ENCODE measurements at places on chromosomes 3 and 15.

DNA sequence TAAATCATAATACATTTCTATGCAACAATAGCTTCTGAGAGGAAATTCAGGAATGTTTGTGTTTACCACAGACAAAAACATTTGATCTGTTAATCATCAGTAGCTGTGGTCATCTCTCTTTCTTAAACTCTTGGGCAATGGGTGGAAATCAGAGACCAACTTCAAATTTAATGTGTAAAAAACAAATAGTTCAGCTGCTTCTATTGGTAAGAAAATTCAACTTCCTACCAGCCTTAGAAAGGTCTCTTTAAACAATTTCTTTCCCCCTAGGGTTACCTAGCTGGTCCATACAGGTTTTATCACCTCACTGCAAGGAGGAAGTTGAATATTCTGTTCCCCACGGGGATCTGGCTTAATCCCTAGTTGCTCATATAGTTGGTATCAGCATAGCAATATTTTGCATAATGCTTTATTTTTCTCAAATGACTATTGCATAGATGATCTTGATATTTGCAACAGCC is 20.3 kb upstream of the PPP4R2 start:
- DNase-seq: no peak

DNA sequence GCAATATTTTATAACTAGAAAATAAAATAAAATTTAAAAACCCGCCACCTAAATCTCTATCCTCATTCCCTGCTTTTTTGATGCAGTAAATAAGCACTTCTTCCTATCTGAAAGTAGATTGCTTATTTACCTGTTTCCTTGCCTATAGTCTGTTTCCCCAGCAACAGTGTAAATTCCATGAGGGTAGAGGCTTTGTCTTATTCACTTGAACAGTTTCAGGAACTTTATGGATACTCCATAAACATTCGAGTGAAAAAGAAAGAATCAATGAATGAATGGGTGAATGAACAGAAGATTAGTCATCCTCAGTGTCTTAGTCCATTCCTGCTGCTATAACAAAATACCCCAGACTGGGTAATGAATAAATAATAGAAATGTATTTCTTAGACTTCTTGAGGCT is 41.7 kb downstream of the SHC4 start:
- DNase-seq: no peak

DNA sequence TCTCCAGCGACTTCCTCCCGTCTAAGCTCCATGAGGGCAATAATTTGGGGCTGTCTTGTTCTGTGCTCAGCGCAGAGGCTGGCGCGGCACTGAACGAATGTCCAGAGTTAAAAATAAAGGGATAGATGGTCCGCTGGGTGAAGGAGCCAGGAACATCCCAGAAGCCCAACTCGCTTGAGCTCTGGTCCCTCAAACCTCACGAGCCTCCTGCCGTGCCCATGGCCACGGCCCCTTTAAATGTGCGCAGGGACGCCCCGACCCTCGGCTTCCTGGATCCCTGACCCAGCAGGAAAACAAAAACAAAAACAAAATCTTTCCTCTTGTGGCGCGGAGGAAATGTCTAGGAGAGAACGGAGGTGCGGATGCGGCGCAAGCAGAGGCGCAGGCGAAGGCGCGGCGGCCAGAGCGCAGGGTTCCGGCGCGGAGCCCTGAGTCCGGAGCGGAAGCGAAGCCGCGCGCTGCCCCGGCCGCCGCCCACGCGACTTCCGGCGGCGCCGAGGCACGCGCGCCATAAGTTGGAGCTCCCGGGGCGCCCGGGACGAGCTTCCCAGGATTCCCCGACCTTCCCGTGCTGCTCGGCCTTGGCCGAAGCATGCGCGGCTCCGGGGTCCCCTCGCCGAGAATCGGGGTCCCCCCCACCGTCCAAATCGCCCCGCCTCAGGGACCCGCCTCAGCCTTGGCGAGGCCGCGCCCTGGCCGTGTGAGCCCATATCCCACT is 52.9 kb upstream of the WNT7A start:
- no peak for DNase-seq

- no peak for DNase-seq
These were observed 118.1 kb upstream of the LSAMP start for GRCh38 chr3:116563351-116563750.

- no peak for DNase-seq
These were observed 60.3 kb upstream of the SLCO2A1 start for GRCh38 chr3:134090031-134090430.

DNA sequence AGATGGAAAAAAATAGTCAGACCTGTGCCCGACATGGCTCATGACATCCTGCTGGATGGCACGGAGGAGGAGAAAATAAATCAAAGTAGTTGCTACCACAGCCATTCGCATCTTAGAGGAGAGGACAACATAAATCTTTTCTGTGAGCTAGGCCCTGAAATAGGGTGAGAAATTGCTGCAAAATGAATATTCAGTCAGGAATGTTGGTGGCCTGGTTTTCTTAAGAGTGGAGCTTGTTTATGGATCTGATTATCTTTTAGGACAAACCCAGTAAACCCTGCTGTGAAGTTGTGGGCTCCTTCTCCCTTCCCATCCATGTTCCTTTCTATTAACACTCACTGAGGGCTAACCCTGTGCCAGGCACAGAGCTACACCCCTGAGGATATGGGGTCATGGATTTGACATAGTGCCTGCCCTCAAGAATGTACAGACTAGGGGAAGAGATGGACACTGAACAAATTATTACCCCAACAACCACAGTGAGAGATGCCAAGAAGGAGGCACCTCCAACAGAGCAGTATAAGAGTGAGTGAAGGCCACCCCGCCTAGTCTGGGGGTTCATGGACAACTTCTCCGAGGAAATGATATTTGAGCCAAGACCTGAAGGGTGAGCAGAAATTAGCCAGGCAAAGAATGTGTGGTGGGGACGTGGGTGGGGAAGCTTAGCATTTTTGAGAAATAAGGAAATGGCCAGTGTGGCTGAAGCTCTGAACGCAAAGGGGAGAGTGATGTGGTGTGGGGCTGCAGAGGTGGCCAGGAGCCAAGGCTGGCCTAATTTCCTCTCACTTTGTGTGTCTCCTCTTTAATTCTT is 68.9 kb upstream of the ARL8B start:
- DNase-seq: no peak

DNA sequence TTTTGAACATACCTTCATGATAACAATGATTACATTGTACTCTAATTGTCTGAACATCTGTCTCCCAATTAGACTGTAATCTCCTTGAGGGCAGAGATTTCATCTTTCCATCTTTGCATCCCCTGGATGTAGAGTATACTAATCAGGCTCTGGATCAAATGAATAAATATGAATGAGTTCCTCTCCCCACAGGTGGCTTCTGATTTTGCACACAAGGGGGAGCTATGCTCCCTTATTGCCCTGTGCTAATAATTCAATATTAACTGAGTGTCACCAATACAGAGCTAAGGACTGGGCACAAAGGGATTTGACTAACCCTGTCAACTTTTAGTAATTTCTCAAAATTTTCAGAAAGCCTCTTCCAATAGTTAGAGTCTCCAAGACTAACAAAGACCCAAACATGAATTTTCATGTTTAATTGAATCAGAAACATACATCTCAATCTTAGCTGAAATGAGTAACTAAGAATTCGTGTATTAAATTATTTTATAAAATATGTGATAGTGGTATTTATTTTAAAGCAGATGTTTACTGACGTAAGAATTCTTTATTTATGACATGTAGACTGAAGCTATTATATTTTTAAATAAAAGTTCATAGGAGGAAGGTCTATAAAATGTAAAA is 3.0 kb downstream of the DUOXA1 start:
- no peak for DNase-seq

DNA sequence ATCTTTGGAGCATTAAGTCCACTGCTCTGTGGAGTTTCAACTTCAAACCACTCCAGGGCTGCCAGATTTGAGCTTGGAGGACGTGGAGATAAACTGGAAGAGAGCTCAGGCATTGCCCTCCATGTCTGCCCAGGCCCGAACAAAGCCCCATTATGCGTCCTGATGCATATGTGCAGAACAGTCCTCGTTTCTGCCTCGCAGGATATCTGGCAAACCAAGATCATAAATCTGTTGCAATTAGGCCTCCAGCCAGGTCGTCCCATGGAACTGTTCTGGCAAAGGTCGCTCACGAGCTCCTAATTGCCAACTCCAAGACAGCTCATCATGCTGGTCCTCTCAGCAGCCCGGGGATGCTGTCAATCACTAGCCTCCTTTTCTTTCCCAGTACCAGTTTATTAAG is 91.2 kb downstream of the SEMA5B start:
- no peak for DNase-seq

- DNase-seq: no peak
These were observed 75.5 kb upstream of the XCR1 start for GRCh38 chr3:46102780-46103130.

DNA sequence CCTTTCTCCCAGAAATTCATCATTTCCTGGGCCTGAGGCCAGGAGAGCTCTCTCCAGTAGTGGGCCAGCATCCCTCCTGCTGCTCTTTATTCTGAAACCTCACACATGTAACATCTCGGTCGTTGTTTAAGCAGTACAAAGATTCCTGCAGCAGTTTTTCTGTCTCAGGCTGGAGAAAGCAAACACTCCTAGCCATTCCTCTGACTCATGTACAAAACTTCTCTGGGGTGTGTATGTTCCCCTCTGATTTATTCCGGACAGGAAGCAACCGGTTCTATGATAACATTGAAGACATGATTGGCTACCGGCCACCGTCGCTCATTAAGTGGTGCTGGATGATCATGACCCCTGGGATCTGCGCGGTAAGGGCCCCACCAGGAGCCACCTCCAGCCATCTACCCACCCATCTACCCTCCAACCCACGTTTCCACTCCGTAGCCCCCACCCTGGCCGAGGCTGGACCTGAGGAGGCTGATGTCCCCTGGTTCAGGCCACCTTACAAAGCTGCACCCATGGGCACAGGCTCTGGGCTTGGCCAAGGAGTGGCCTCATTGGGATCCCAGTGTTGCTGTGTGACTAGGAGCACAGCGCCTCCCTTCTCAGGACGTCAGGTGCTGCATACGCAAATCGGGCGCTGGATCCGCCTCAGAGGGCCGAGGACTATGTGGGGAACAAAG is 58.6 kb upstream of the SLC6A1 start:
- DNase-seq: no peak

DNA sequence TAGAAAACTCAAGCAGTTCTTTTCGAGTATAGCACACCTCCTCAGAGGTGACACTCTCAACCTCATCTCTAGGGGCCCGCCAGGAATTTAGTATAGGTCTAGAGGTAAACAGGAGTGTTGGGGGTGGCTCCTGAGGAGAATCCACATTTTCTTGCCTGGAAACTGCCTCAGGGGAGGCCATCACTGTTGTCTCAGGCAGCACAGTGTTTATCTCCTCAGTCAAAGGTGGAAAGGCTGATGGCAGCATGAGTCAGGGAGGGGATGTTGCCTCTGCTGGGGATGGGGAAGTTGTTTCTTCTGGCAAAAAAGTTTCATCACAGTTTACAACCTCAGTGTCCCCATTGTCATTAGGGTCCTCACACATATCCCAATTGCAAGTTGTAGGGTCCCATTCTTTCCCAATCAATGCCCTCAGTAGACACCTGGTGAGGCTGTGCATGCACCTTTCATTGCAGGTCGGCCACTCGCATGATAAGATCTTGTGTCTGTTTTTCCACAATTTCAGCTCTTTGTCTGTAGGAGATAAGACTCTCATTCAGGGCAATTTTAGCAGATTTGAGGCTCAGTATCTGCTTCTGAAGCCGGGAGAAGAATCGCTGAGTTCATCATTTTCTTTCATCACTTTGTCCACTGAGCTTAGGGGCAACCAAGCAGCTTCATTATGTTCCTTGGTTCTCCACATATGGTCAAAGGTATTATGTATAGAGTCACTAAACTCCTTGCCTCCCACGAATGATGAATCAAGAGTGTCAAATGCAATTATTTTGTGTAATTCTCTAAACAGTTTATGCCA is 25.8 kb downstream of the NAALADL2 start:
- no peak for DNase-seq

- no peak for DNase-seq
These were observed 33.0 kb downstream of the SYNM start for GRCh38 chr15:99137877-99138276.

DNA sequence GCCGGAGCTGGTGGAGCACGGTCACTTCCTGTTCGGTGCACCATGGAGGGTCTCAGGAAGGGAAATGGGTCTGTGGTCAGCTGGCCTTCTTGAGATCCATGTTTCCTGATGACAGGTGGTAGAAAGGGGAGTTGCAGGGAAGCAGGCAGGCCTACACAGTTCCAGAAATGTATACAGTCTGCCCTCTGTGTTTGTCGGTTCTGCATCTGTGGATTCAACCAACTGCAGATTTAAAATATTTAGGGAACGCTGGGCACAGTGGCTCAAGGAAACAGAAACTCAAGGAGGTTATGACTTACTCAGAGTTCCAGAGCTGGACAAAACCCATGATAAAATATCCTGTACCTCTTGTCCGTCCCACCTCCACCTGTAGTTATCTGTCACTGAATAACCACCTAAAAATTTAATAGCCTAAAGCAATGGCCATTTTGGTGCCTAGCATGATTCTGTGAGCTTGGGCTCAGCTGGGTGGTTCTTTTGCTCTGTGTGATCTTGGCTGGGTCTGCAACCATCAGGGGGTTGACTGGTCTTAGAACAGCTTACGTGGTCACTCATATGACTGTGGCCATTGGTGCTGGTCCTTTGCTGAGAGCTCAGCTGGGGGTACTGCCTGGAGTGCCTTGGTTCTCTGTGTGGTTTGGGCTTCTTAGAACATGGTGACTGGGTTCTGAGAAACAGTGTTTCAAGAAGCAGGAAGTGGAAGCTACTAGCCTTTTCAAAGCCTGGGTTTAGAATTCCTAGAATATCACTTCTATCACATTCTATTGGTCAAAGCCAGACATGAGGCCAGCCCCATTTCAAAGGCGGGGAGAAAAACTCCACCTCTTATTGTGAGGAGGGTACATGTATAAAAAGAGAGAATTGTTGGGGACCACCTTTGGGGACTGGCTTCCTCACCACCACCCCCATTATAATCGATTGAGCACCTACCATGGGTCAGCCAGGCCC is 239.7 kb upstream of the BHLHE40 start:
- no peak for DNase-seq

DNA sequence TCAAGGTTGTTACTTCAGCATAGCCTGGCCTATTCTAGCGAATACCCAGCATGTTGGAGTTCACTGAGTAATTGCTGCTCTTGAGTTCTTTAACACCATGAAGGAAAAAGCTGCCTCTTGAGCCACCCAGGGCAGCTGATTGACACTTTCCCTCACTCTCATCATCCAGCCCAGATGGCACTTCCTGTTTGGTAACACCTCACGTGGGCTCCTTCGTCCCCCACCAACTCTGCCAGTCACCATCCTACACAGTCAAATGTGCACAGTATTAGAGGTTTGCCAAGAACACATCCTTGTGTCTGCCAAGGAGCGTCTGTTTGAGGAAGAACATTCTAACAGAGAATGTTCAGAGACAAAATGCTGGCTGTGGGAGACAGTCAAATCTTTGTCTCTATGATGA is 266.3 kb downstream of the RPLP1 start:
- DNase-seq: no peak

All from stimulated activated CD8-positive, alpha-beta memory T cell treated with anti-CD3 and anti-CD28 coated beads, Interleukin-15, amount 100 ng/mL, for 24 hours (primary cell).